NCI-H1930 (cell line): ENCODE measurements at places on chromosomes 7 and 10.
A peak's percentile ranks its signal among the peaks of the same experiment; 100 is the strongest.

DNA sequence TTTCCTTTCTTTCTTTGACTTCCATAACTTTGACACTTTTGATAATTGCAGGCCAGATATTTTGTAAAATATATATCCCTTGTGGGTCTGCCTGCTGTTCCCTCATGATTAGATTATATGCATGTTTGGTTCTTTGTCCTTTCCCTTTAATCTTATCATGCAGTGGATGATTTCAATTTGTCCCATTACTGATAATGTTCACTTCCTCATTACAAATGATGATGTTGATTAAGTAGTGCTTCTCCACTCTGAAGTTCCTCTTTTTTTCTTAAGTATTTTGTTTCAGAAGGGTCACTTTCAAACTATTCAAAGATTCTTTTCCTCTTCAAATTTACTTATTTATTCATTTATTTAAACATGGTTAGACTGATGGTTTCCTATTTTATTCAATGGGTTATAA, 898.1 kb downstream of the XPNPEP1 start:
- no peak for DNase-seq

DNA sequence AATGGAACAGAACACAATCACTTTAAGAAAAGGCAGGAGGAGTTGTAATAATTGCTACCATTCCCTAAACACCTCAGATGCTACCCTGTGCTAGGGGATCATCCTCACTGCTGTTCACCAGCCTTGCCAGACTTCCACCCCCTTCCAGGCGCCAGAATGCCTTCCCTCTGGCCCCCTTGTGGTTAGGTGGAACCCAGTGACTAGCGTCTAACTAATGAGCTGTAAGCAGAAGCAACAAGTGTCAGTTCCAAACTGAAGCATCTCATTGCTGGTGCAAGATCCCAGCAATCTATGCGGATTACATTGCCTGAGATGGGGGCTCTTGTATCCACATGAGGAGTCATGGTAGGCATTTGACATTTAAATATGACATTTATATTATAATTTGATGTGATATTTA, 86.6 kb downstream of the FRMD4A start:
- DNase-seq: no peak

DNA sequence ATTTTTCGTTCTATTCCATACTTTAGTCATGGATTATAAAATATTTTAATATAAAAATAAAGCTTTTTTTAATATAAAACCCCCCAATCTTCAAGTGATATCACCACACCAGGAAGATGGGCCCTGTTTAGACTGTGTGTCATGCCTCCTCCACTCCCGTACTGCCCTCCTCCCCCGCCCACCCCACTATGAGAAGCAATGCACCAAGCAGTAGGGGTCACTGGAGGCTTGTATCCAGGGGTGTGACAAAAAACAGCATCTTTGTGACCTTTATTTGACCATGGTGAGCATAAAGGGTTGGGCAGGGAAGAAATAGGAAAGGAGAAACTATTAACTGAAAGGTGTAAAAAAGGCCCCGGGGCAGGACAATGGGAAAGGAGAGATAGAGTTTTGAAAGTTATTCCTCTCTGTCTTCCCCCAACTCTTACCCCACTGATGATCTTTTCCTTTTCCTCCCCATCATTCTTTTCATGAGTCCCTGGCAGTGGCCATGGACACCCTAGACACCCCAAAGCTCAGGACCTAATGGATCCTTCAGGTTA, 3.5 kb downstream of the PITX3 start:
- no peak for DNase-seq

DNA sequence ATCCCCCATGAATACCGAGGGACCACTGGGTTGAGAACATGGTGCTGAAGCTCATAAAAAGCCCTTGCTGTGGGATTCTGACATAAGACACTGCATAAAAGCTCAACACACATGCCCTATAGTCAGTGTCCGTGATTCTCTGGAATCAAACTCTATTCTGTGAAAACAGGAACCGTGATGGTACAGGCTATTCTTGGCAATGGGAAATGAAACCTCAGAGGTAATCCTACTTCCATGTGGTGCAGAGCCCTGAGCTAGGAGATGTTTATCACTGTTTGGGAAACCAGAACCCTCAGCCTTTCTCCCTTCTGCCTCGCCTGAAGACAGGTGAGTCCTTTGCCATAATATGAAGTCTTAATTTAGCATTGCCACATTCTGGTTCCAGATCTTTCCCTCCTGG, 80.8 kb upstream of the PRSS1 start:
- DNase-seq: no peak

GRCh38 chr10:22849077-22849805, 78.6 kb upstream of the ARMC3 start:
- no peak for DNase-seq

DNA sequence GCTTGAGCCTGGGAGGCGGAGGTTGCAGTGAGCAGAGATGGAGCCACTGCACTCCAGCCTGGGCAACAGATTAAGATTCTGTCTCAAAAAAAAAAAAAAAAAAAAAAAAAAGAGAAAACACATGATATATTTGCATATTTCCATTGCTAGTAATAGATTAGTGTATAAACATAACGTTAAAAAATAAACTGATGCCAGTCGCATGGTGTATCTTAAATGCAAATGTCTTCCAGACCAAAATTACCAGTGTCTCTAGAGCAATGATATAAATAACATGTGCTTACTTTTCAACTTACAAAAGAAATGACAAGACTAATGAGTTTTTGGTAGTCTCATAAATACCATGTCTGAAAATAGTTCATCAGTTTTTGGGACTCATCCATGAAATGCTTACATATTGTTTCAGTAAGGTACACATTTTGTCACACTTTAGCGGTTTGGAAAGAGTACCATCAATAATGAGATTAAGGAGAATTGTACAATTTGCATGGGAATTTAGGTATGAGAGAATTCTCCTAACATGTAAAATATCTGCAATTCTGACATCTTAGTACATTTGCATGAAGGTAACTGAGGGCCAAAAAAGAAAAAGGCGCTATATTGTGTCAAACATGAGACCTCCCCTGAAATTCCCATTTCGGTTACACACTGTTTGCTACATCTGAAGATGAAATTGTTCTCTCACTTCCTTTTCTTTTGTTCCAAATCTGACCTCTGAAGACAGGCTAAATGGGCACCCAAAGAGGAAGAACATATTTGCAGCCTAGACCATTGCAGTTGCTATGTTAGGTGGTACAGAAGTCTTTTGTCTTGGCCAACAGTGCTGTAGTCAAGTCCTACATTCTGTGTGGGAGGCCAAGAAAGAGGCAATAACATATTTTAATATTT, 51.5 kb upstream of the PIP4K2A start:
- no peak for DNase-seq

- DNase-seq: no peak
Measured at GRCh38 chr7:15652776-15653290, 33.6 kb downstream of the MEOX2 start.

DNA sequence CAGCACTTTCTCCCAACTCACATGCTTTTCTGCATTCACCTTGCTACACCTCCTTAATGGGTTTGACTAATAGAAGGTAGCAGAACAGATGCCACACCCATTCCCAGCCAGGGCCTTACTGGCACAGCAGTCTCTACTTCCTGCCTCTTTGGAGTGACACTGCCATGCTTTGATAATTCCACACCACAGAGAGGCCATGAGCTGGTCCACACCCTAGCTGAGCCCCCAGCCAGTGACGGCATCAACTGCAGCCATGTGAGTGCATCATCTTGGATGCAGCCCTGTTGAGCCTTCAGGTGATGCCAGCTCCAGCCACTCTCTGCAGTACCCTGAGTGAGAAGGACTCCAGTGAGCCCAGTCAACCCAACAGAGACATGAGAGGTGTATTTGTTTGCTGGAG, 27.5 kb upstream of the EZH2 start:
- DNase-seq: no peak

GRCh38 chr10:14407567-14407966, 76.8 kb upstream of the FRMD4A start:
- no peak for DNase-seq

DNA sequence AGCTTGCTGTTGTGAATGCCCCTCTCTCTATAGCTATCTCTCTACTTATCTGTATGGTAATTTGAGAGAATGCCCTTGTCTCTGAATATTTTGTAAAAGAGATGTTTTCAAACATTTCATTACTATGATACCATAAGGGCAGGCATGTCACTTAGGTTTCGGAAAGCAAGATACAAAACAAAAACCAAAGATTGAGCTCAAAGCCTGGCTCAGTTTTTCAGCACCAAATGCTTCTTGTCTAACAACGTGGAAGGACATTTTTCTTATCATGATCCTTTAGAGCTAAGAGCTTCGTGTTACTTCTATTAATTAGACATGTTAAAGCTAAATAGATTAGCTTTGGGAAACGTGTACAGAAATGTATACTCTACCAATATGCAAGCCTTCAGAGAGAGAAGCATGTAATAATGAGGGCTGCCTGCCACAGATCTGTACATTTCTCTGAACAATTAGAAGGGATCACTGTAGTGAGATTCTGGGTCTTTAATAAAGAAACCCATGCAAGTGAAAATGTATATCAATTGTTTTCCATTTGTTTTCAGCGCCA, 148.9 kb downstream of the ARID5B start:
- DNase-seq: no peak

DNA sequence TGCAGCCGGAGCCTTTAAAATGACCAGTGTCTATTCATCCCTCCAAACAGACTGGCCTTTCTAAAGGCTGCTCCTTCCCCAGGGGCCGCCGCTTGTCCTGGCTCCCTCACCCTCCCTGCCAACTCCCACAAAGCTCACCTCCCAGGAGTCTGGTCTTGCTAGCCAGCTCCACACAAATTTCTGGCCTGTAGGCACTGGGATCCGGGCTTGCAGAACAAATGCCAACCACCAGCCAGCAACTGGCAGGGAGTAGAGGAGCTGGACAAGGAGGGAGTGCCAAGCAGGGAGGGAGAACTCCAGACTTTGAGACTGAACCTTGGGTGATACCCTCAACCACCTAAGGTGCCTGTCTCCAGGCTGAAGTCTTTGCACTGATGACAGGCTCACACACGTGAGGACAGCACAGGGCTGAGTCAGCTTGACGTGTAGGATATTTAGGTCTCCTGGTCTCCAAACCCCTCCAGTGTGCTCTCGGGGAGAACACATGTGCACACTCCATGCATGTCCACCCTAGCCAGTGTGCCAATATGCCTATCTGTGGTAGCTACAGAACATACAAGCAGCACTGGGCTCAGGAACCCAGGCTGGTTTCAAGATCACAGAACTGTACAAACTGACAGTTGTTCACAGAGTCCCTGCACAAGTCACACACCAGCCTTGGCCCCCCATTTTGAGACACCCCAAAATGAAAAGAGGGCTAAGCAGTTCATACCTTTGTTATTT, 6.0 kb downstream of the PAX2 start:
- no peak for DNase-seq

GRCh38 chr10:91977491-91977890, 53.9 kb downstream of the BTAF1 start:
- DNase-seq: no peak

DNA sequence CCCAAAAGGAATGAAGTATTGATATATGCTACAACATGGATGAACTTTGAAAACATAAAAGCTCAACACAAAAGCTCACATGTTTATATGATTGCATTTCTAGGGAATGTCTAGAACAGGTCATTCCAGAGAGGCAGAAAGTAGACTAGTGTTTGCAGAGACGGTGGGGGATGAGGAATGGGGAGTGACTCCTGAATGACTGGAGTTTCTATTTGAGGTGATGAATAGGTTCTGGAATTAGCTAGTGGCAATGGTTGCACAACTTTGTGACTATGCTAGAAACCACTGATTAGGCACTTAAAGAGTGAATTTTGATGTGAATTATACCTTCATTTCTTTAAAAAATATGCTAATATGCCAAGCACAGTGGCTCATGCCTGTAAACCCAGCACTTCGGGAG, 6.9 kb downstream of the KPNA7 start:
- no peak for DNase-seq

GRCh38 chr10:66940965-66941364, 15.1 kb downstream of the LRRTM3 start:
- DNase-seq: no peak

DNA sequence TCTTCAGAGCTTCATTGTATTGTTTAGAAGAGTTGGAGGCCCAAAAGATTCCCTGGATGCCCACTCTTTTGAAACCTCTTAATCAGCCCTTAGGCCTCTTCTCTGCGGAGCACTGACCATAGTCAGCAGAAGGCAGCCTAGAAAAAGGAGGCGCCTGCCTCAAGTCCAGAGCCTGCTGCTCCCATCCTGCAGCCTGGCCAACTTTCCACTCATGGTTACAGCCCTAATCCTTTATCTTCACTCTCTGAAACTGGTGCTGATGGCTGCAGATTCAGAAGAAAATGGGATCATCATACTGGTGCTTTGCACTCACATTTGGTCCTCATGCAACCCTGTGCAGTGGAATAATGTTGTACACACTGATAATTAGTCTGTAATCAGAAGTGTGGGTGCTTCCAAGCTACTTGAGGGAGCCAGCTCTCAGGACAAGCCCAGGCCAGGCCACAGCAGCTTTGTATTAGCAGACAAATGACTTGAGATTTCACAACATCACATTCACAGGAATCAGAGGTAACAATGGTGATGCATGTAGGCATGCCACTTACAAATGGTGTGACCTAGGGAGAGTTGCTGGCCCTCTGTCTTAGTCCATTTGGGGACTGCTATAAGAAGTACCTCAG, 272.9 kb downstream of the GALNT17 start:
- no peak for DNase-seq

GRCh38 chr10:84996580-84996979, 668.2 kb downstream of the CCSER2 start:
- no peak for DNase-seq

DNA sequence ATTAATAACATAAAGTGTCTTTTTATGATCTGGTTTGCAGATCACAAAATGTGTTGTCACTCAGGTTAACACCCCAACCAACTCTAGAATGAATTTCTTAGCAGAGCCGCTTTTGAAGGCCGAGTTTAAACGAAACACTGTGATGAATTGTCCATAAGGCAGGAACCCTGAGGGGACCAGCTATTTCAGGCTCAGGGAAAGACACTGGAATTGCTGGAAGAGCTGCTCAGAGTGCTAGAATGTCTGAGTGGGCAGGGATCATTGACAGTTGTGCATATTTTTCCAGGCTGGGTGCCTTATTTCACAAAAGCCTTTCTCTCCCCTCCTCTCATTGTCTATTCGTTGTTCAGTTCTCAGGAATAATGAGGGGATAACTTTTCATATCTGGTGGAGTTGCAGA, 68.7 kb upstream of the PRKG1 start:
- no peak for DNase-seq

- no peak for DNase-seq
Measured at GRCh38 chr7:84738583-84739150, 448.2 kb downstream of the SEMA3D start.

GRCh38 chr10:51620131-51620530, 79.3 kb downstream of the CSTF2T start:
- no peak for DNase-seq

- no peak for DNase-seq
Measured at GRCh38 chr10:92720831-92721165, 31.0 kb downstream of the HHEX start.

- DNase-seq: peak; percentile 66
Measured at GRCh38 chr7:111953611-111954010, 252.6 kb downstream of the DOCK4 start.

GRCh38 chr10:17472481-17473227, 18.3 kb upstream of the ST8SIA6 start:
- DNase-seq: no peak

- DNase-seq: no peak
Measured at GRCh38 chr10:4051011-4051640, 266.1 kb upstream of the KLF6 start.
